ENCODE measurements at places on chromosomes 2 and 18. TPM values are rescaled to one million over a fixed set of nuclear protein-coding genes. Genes with fewer than 3 reads are reported as not detected.

PRKCE gene
- 17.7 TPM for total RNA-seq

DNA sequence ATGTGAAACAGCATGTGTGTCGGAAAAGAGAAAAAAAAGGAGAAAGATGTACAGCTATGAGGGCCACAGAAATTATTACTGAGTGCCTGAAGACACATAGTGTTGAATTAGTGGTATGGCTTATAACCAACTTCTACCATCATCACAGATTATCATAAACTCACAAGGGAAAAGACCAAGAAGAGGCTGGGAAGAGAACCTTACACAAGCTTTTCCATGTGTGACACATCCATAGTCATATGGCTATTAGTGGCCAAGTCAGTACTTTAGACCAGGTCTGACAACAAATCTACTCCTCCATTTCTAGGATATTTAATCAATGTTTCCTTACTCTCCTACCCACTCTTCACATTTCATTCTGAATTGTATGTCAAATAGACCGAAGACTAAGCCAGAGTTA, 3.5 kb upstream of the GALNT5 start:
- no peak for DNase-seq

- DNase-seq = no peak
Observed at GRCh38 chr18:37447962-37448888, 117.4 kb downstream of the CELF4 start.

DNA sequence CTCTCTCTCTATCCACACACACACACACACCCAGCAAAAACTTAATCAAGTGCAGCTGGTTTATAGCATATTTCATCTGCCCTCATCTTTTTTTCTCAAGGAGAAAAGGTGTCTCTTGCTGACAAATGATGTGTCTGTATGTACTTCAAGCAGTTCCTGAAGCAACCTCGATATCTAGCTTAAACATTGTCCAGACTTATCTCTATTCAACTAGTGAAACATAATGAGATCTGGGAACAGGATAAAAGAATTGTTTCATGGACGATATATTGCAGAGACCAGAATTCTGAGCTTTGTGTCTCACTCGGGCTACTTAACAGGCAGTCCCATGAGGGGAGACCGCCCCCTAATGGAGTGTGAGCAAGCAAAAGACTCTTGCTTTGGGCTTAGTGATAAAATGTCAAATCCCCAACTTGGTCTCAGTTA, 929.2 kb upstream of the SOX11 start:
- no peak for DNase-seq

DNA sequence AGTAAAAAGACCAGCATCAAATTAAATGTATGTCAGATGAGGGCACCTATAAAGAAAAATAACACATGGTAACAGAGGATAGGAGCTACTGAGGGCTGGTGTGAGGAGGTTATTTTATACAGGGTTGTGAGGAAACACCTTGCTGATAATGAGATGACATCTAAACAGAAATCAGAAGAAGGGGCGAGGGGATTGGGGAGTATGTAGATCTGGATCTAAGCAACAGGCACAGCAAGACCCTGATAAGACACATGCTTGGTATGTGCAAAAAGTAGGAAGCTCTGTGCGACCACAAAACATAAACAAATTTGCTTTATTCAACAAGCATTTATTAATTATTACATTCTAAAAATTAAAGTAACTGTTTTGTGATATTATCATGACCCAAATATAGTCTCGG, 295.4 kb downstream of the ZEB2 start:
- DNase-seq = no peak

DNA sequence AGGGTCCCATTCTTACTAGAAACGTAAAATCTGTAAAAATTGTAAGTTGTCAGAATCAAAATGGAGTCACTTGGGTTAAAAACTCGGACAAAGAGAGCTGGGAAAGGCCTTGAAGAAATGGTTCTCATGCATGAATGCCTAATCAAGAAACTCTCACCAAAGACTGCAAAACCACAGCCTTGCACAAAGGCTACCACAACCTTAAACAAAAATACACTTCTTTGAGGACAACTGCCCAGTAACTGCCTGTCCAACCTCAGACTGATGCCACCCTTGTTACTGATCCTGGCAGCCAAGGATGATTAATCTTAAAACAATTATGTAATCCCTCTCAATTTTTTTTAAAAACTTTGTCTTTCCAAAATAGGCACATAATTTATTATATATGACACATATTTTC, 299.3 kb downstream of the CCDC85A start:
- DNase-seq = no peak

DNA sequence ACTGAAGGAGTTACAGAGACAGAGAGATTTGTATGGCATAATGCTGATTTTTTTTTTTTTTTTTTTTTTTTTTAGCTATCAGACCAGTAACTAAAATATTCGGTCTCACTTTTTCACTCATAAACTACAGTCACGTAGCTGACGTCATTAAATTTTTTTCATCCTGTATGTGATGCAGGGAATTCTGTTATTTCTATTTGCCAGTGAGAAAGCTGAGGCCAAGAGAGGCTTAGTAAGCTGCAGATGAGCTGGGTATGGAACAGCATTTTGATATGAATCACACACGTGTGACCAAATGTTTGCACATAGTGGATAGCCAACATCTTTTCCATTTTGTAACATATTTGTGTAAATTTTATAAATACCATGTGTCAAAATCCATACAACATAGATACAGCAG, 79.1 kb upstream of the EPB41L3 start:
- no peak for DNase-seq

TRABD2A gene
- 0.68 TPM for total RNA-seq

- DNase-seq = no peak
Observed at GRCh38 chr2:241603686-241604085, 33.3 kb downstream of the THAP4 start.

GRCh38 chr2:225501022-225501421, 101.5 kb downstream of the NYAP2 start:
- no peak for DNase-seq

GRCh38 chr2:56985609-56986008, 801.8 kb downstream of the CCDC85A start:
- DNase-seq = no peak

SLC19A3 gene
- total RNA-seq = 63.8 TPM

DNA sequence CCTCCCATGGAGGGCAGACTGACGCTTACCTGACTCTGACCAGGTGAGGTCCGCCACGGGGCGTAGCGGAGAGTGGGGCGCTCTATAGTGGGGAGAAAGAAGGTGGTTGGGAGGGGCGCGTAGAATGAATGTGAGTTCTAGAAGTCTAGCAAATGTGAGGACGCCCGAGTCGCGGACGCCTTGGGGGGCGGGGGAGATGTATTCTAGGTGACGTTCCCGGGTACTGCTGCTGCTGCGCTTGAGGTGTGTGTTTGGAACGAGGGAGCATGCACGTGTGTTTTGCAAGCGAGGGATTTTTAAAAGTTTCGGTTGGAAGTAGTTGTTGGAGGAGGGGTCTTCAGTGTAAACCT, 758 bp downstream of the RIF1 start:
- peak; percentile 56 for DNase-seq

GRCh38 chr18:65704046-65704445, 46.8 kb upstream of the CDH7 start:
- no peak for DNase-seq

RPL31 gene
- total RNA-seq = 1,158 TPM

LRATD1 gene
- total RNA-seq = 14.2 TPM

AQP12B gene
- total RNA-seq = not detected

CIB4 gene
- not detected for total RNA-seq

- no peak for DNase-seq
Observed at GRCh38 chr2:99079226-99079625, 62.3 kb upstream of the C2orf15 start.

GRCh38 chr2:224085246-224085645, 46.2 kb upstream of the SERPINE2 start:
- no peak for DNase-seq

TXNDC2 gene
- total RNA-seq = not detected

GRB14 gene
- 16.6 TPM for total RNA-seq

- no peak for DNase-seq
Observed at GRCh38 chr2:104444889-104445288, 409.0 kb upstream of the POU3F3 start.

DNA sequence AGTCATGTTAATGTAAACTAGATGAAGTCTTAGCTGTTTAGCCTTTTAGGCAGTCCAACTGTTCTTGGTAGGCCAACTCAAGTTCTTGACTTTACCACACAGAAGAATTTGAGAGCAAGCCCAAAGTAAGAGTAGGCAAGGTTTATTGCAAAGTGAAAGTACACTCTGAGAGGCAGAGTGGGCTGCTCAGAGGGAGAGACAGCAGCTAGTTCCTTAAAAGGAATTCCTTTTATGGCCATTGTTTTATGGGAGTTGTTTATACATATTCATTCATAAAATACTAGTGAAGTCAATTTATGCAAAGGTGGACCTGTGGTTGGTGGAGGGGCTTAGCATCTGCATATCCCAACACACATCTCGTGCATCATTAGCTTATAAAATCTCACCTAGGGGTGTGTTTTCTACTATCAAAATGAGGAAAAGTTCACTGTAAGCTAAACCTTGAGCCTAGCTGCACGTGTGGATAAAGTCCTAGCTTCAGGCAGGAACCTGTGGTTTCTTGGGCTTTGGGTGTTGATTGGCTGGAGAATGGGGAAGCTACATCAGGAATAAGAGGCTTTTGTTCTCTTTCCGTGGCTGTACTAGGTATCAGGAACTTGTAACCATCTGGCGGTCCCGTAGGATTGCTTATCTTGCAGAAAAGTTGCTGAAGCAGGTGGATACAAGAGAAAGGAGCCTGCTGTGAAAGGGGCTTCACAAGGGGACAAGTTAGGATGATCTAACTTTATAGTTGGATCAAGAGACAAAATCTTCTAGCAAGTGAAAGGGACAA, 110.4 kb upstream of the GULP1 start:
- peak; percentile 2 for DNase-seq

DNA sequence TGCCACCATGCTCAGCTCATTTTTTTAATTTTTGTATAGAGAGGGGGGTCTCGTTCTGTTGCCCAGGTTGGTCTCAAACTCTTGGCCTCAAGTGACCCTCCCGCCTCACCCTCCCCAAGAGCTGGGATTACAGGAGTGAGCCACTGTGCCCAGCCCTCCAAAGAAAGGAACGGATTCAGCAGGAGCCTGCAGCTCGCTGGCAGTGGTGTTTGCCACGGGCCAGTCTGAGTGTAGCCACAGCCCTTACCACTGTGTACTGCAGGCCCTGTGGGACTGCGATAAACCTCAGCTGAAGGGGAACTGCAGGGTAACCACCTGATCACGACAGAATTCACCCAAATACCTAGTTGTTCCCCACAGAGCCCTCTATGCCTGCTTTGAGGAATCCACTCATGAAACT, 6.8 kb downstream of the COPS9 start:
- DNase-seq = no peak

GRCh38 chr18:55672574-55673361, 84.8 kb upstream of the TCF4 start:
- no peak for DNase-seq

GRCh38 chr2:65053199-65053598, 3.0 kb upstream of the CEP68 start:
- no peak for DNase-seq

DNA sequence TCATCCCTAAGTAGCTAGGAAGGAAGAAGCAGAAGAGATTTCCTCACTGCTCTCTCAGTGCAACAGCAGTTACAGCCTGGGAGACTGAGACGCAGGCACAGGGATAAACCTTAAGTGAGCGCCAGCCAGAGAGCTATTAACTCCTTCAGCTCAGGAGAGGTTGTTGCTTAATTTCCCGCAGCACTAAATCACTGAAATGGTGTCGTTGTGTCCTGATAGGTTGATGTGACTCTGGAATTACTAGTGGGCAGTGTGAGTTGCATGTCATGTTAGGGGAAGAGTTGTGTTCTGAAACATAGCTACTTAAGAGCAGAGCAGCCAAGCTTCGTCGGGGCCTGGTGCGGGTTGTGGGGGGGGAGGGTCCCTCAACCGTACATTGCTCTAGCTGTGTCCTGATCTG, 225.8 kb downstream of the NAPG start:
- no peak for DNase-seq
